Fibroblast of skin of right quadriceps (primary cell): ENCODE measurements at places on chromosomes 13 and 19.

GRCh38 chr13:49759503-49759902 is 33.0 kb downstream of the KPNA3 start:
- peak; percentile 6 for DNase-seq

- no peak for DNase-seq
Measured at GRCh38 chr13:20313896-20314295, 81.8 kb upstream of the GJB6 start.

- DNase-seq: peak; percentile 67
Measured at GRCh38 chr13:80251403-80251802, 89.5 kb downstream of the SPRY2 start.

DNA sequence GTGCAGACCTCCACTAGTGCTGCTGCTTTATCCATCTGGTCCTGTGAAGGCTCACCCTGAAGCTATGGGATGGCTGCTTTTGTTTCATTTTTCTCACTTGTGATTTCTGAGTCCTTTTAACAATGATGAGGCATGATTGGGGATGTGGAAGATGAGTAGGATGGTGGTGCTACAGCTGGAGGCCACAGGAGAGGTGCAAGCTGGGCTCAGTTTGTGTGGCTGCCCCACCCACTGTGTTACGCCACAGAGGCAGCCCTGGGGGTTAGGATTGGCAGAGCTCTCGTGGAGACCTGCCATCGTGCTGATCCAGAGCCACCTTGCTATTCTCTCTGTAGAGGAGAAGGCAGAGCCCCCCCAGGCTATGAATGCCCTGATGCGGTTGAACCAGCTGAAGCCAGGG is 19.6 kb upstream of the QTRT1 start:
- DNase-seq: no peak

- no peak for DNase-seq
Measured at GRCh38 chr13:101451641-101452040, 834 bp upstream of the ITGBL1 start.

GRCh38 chr19:45767410-45767880 is 1.6 kb downstream of the SIX5 start:
- DNase-seq: peak; percentile 82
